ENCODE measurements at places on chromosomes 12 and 14. TPM values are rescaled to one million over a fixed set of nuclear protein-coding genes. Genes with fewer than 3 reads are reported as not detected.
A peak's percentile ranks its signal among the peaks of the same experiment; 100 is the strongest.

Gene WIF1
- not detected for total RNA-seq

- no peak for DNase-seq
These were observed 623.1 kb upstream of the LRFN5 start for GRCh38 chr14:40983604-40984003.

GRCh38 chr14:41071351-41071750, 535.3 kb upstream of the LRFN5 start:
- no peak for DNase-seq

- DNase-seq, result peak; percentile 26
These were observed 43.7 kb downstream of the CCDC59 start for GRCh38 chr12:82314406-82314892.

Gene C12orf54
- not detected for total RNA-seq

DNA sequence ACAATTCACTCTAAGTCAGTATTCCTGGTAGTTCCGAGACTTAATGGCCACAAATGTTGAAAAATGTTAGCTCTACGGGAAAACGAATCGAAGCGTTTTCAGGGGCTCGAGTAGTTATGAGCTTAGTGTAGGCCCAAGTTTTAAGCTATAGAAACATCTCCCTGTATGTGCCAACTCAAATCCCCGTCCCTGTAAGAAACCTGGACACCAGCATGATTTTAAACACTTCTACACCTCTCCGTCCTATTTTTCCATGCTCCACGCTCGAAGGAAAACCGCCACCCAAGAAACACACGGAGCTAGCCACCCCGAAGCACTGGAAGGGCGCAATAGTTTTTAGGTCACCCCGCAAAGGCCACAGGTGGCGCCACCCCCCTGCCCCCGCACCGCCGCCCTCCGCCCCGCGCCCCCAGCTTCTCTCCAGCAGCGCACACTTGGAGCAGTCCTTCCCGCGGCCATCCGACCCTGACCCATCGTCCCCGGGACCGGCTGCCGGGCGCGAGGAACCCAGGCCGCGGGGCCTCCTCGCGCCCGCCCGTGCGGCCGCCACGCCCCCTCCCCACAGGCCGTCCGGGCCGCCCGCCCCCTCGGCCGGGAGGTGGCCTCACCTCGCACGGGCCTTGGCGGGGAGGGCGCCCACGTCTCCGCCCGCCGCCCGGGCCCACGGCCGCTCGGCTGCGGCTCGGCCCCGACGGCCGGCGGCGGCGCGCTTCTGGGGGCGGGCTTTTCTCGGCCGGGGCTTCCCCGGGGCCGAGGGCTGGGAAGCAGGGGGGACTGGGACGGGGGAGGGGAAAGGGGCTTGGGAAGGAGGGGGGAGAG, 522 bp downstream of the R3HDM2 start:
- DNase-seq, result peak; percentile 65

- no peak for DNase-seq
These were observed 109.0 kb downstream of the STAB2 start for GRCh38 chr12:103696101-103696500.

GRCh38 chr12:39237004-39237403, 205.9 kb downstream of the KIF21A start:
- no peak for DNase-seq

Gene RPL10L
- not detected for total RNA-seq

DNA sequence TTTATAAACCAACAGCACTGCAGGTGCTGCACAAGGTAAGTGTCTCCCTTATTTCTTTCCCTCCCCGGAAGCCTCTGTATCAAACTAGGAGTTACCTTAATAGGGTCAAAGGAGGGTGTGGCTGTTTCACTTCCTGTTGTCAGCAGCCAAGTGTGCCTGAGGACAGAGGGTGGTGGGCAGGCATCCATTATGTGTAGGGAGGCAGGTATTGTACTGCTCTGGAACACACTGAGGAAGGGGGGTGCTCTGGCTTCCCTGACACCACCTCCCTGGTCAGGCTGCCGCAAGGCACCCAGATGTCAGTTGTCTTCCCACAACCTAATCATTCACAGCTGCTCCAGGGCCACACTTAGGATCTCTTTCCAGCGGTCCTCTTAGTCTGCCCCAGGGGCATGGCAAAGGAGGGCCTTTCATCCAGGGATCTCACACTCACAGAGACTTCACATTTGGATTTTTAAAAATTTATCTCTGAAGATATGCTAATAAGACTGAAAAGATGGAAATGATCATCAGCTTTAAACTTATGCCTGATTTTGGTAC, 132.0 kb upstream of the ARHGAP5 start:
- no peak for DNase-seq

Gene MORN3
- total RNA-seq, result 1.2 TPM

Gene PRKD1
- 9.0 TPM for total RNA-seq

Gene ACOT2
- total RNA-seq, result 11.8 TPM

GRCh38 chr14:63288853-63289252, 29.9 kb downstream of the GPHB5 start:
- no peak for DNase-seq

Gene ACOT4
- total RNA-seq, result 0.44 TPM

Gene GPHB5
- not detected for total RNA-seq

Gene FGF6
- not detected for total RNA-seq

- DNase-seq, result peak; percentile 64
These were observed 43.3 kb downstream of the GALNT8 start for GRCh38 chr12:4763549-4763948.

Gene MAP1LC3B2
- total RNA-seq, result not detected
